ENCODE measurements at places on chromosomes 3 and 15. TPM values are rescaled to one million over a fixed set of nuclear protein-coding genes. Genes with fewer than 3 reads are reported as not detected.

DNA sequence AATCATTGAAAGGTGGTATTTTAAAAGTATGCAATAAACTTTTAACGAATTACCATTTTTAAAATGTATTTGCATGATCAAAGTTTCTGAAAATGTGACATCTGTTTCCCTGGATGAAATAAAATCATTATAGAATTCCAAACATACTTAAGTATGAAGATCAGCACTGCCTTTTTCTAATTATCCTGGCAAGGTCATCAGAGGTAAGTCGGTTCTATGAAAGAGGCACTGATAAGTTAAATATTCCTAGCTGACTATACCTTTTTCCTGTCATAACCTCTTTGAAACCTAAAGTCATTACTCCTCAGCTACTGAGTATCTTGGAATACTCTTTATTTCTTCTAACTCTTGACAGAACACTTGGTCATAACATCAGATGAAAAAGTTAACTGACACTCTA is 406.1 kb upstream of the ALCAM start:
- no peak for ATAC-seq

The TMEM212 gene
- total RNA-seq, result not detected

The STRIT1 gene
- 0.81 TPM for total RNA-seq

GRCh38 chr3:160458151-160458550 is 8.6 kb upstream of the TRIM59 start:
- ATAC-seq, result no peak

GRCh38 chr3:183904833-183905780 is 20.4 kb upstream of the PARL start:
- ATAC-seq, result no peak

GRCh38 chr3:163722405-163722804 is 1355.9 kb downstream of the SI start:
- no peak for ATAC-seq

DNA sequence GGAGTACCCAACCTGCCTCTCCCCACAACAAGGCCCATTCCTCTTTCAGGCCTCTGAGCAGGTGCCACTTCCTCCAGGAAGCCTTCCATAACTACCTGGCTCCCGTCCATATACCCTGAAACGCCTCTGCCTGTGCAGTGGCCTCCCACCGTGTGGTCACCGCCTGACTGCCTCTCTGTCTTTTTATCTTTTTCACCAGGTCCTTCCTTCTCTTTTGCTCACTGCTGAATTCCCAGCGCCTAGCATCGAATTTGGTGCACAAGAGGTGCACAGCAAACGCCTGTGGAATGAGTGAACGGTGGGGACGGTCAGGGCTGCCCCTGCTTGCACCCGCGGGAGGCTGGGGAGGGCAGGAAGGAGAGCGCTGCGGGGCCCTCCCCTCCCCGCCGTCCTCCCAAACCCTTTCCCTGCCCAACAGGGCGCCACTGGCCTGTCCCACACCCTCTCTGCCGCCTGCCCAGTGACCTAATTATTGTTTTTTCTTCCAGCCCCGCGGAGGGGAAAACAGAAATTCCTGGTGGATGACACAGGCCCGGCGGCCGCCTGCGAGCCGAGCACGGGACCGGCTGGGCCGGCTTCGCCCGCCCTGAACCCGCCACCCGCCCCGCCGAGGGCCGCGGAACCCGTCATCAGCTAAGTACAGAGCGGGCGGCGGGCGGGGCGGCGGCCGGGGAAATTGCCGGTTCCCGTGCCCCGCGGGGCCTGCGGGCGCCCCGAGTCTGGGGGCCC is 140.1 kb downstream of the SMAD6 start:
- peak; percentile 91 for ATAC-seq

DNA sequence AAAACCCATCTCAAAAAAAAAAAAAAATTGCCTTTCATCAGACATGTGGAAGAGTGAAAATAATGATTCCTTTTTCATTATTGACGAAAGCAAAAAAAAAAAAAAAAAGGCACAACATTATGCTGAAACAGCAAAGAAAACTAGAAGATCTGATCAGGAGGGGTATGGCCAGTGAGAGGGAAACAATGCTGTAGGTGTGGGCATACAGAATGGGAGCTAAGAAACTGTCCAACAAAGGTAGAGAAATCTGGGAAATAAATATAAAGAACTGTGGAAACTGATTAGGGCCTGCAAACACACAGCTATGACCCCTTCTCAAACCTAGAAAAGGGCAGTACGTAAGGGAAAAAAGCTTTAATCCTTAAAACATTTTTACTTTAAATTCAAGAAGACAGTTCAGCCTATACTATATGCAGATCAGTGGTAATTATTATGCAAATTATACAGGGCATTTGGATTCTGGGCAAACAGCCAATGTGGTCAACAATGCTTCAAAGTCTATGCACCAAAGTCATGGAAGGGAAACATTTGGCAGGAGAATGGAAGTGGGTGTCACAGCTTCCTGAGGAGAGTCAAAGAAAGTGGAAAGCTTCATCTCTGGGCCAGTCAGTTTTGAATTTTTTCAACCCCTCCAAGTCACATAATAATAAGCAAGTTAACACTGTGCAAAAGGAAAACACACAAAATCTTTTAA is 68.3 kb upstream of the SLC12A8 start:
- ATAC-seq, result peak; percentile 86

The MEIS2 gene
- total RNA-seq, result 141 TPM

The P3H2 gene
- 1.8 TPM for total RNA-seq

The CFAP20DC gene
- 3.1 TPM for total RNA-seq

The EPHA3 gene
- total RNA-seq, result 0.08 TPM

GRCh38 chr3:36373666-36374065 is 6.6 kb upstream of the STAC start:
- no peak for ATAC-seq

DNA sequence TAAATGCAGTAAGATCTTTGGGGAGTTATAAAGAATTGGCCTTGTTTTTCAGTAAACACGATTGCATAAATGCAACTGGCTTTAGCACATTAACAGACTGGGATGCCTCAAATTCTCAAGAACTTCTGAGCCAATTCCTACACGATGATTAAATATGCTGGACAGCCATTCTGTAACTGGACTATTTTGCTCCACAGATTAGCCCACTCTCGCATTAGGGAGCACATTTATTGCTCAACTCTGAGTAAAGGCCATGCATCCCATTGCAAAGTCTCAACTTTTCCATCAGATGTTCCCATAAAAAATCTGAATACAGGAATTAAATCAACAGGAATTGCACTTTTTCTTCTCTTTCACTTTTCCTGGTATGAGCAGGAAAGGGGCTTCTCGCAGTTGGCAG is 66.7 kb upstream of the PRICKLE2 start:
- no peak for ATAC-seq

The CCDC39 gene
- total RNA-seq, result 0.22 TPM

- no peak for ATAC-seq
Measured at GRCh38 chr15:42511007-42511391, 15.6 kb downstream of the SNAP23 start.

The TMOD2 gene
- 54.1 TPM for total RNA-seq

The ZNF620 gene
- 12.8 TPM for total RNA-seq

The CPN2 gene
- 0.15 TPM for total RNA-seq

The CAPN3 gene
- 3.7 TPM for total RNA-seq

GRCh38 chr15:95761501-95762165 is 568.9 kb upstream of the NR2F2 start:
- peak; percentile 98 for ATAC-seq

The SNTN gene
- total RNA-seq, result 0.38 TPM

The RASGRP1 gene
- total RNA-seq, result 24.3 TPM

- peak; percentile 48 for ATAC-seq
Measured at GRCh38 chr3:185645596-185646381, 59.7 kb downstream of the SENP2 start.

GRCh38 chr15:63701365-63701764 is 104.2 kb downstream of the FBXL22 start:
- no peak for ATAC-seq

DNA sequence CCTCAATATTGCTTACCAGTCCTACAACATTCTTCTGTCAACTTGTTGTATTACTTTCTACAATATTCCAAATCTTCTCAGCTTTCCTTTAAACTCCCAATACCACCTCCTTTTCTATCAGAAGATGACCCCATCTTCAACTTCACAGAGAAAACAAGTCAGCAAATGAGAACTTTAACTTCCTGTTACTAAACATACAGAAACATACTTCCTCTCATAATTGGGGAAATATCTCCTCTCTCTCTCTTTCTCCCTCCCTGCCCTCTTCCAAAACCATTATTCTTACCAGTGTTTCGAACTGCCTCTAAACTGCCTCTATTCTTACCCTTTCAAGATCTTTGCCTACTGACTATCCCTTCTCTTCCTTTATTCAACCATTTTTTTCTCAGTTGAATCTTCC is 1.8 kb upstream of the SNAP23 start:
- no peak for ATAC-seq

DNA sequence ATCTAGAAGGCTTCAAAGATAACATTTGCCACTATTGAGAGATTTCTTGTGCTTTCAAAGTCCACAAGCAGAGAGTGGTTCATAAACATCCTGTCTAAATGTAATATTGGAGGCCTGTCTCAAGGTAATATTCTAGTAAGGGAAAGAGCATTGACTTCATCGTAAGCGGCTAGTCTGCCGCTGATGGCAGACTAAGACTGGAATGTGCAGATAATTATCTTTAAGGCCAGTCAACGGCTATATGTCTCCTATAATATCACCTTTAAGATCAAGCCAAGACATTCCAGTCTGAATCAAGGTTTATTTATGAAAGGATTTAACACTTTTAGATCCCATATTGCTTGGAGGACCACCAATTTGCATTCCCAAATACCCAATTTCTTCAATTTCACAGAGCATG is 424.2 kb upstream of the WNT5A start:
- no peak for ATAC-seq

GRCh38 chr3:32630266-32630665 is 54.7 kb upstream of the CNOT10 start:
- no peak for ATAC-seq

The PIK3R4 gene
- total RNA-seq, result 18.6 TPM

- no peak for ATAC-seq
Measured at GRCh38 chr3:182385356-182385755, 407.9 kb upstream of the ATP11B start.

DNA sequence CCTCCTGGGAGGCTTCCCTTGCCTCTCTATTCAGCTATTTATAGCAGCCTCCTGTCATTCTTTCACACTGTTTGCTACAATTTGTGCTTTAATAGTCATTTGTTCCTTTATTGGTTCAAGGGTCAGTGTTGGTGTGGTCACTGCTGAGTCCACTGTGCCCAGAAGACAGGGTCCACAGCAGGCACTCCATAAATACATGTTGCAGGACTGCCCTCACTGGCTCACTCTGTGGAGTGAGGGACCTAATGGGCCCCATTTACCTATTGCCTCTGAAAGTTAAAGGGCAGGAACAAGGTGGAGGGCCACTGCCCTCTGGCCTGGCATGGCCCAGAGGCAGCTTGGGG is 16.8 kb downstream of the MST1R start:
- ATAC-seq, result no peak

The SPTSSB gene
- total RNA-seq, result 48.0 TPM

DNA sequence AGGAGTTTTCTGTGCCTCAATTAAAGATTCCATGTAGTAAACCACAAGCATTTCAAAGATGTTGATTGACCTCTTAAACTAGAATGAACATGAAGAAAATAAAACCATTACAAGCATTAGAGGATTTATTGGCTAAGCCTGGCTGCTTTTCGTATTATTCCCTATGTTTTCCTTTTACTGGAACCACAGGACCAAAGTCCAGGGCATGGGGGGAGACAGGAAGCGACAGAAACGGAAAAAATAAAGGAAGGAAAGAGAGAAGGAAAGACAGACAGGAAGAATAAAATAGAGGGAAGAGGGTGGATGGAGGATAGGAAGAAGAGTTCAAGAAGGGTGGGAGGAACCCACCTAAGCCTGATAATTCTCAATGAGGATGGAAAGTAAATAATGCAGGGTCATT is 169.9 kb downstream of the SHQ1 start:
- no peak for ATAC-seq

DNA sequence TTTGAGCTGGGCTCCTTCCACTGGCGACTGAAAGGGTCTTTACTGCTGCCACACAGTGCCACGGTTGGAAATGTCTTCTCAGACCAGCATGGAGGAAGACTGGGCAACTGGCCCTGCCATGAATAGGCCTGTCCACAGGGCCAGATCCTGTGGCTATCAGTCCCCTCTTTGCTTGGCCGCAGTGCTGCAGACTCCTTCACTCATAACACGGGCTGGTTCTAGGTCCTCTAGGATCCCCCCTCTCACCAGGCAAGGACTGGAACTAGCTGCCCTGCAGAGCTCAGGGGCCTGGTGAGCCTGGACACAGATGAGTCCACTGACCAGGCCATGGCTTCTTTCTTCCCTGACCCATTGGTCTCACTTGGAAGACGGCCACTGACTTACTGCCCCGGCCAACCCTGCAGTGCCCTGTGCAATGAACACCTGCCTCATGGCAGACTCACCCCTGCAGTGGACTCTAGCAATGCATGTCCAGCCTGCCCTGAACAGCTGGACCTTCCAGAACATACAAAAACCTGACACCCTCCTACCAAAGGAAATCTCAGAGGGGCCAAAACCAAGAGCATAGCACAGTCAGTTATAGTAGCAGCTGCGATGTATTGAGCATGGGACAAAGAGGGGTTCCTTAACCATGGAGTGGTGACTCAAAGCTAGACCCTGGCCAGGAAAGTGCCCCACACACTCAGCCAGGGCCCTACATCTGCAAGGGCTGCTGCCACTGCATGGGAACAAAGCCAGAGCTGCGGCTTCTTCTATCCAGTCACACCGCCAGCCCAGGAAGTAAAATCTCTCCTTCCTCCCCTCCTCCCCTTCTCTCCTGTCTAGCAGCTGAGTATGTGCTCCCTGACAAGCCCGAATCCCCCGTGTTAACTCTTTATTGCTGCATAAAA is 72.1 kb upstream of the ITGA11 start:
- ATAC-seq, result no peak

Measured in motor neuron (in vitro differentiated cells).